Suprapubic skin (tissue), 4 donors: ENCODE measurements at places on chromosomes 12 and 14. TPM values are rescaled to one million over a fixed set of nuclear protein-coding genes. Genes with fewer than 3 reads are reported as not detected.

DNA sequence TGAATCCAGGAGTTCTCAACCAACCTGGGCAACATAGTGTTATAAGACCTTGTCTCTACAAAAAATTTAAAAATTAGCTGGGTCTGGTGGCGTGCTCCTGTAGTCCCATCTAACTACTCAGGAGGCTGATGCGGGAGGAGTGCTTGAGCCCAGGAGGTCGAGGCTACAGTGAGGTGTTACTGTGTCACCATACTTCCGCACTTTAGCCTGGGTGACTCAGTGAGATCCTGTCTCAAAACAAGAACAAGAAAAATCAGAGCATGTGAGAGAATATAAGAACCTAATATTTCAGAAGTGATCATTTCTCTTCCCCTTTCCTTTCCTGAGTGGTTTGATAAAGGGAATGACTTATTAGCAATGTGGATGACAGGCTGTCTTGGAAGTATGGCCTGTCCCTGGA lies 9.5 kb downstream of the TRAF3 start:
- H3K4me1 ChIP-seq, result no peaks in the 10 kb centered on the region
- no peak overlapping the region for H3K4me3 ChIP-seq
- H3K27me3 ChIP-seq, result no peaks in the 10 kb centered on the region
- H3K36me3 ChIP-seq, result no peaks in the 10 kb centered on the region
- no peak for DNase-seq
- no peak overlapping the region for H3K27ac ChIP-seq

DNA sequence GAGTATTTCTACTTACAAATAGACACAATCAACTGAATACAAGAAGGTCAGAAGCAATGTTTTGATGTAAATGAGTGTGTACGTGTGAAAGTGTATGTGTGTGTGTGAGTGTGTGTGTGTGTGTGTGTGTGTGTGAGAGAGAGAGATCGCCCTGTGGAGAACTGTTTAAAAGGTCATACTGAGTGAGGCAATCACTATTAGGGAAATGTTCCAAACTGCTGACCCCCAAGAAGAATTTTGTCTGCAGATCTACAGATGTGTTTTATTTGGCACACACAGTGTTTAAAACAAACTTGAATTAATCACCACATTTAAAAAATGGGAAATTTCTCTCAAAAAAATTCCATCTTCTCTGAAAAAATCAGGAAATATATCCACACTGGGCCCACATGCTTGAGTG lies 1069.1 kb downstream of the SLC6A15 start:
- no peak overlapping the region for H3K27ac ChIP-seq
- H3K36me3 ChIP-seq, result no peaks in the 10 kb centered on the region
- H3K4me1 ChIP-seq, result no peaks in the 10 kb centered on the region
- no peaks in the 10 kb centered on the region for H3K27me3 ChIP-seq

GRCh38 chr14:97046967-97047366 lies 249.8 kb downstream of the VRK1 start:
- H3K4me3 ChIP-seq, result no peak overlapping the region
- H3K36me3 ChIP-seq, result no peaks in the 10 kb centered on the region
- DNase-seq, result no peak
- no peak overlapping the region for H3K27ac ChIP-seq
- H3K27me3 ChIP-seq, result peaks cover 5% of the 10 kb centered on the region

- no peaks in the 10 kb centered on the region for H3K36me3 ChIP-seq
- no peaks in the 10 kb centered on the region for H3K4me1 ChIP-seq
- no peak overlapping the region for H3K4me3 ChIP-seq
- H3K27ac ChIP-seq, result no peak overlapping the region
- no peaks in the 10 kb centered on the region for H3K27me3 ChIP-seq
Measured at GRCh38 chr12:45502481-45503128, 226.9 kb upstream of the ARID2 start.

DNA sequence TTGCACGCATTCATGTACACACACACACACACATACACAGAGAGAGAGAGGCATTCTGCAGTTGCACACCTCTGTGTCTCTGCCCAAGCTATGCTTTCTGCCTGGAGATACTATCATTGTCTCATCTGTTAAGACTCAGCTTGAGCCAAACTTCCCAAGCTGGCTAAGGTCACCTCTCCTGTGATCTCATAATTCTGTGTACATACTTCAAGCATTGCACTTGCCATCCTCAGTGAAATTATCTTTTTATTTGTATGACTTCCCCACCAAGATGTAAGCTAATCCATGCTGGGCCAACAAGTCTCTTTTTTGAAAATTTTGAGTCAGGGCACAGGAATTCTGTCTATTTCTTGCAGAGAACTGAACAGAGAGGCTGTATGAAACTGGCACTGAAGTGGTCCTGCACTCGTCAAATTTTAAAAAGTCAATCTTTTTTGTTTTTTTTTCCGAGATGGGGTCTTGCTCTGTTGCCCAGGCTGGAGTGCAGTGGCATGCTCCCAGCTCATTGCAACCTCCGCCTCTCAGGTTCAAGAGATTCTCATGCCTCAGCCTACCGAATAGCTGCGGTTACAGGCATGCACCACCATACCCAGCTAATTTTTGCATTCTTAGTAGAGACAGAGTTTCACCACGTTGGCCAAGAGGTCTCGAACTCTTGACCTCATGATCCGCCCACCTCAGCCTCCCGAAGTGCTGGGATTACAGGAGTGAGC lies 44.3 kb downstream of the TMTC1 start:
- H3K4me1 ChIP-seq, result peaks cover 6% of the 10 kb centered on the region
- DNase-seq, result no peak
- no peaks in the 10 kb centered on the region for H3K27me3 ChIP-seq
- H3K27ac ChIP-seq, result no peak overlapping the region
- H3K36me3 ChIP-seq, result no peaks in the 10 kb centered on the region

- no peak overlapping the region for H3K4me3 ChIP-seq
- H3K27me3 ChIP-seq, result peaks cover 40% of the 10 kb centered on the region
- no peaks in the 10 kb centered on the region for H3K4me1 ChIP-seq
- H3K27ac ChIP-seq, result no peak overlapping the region
- no peaks in the 10 kb centered on the region for H3K36me3 ChIP-seq
Measured at GRCh38 chr12:111245701-111246476, 123.0 kb downstream of the PHETA1 start.

DNA sequence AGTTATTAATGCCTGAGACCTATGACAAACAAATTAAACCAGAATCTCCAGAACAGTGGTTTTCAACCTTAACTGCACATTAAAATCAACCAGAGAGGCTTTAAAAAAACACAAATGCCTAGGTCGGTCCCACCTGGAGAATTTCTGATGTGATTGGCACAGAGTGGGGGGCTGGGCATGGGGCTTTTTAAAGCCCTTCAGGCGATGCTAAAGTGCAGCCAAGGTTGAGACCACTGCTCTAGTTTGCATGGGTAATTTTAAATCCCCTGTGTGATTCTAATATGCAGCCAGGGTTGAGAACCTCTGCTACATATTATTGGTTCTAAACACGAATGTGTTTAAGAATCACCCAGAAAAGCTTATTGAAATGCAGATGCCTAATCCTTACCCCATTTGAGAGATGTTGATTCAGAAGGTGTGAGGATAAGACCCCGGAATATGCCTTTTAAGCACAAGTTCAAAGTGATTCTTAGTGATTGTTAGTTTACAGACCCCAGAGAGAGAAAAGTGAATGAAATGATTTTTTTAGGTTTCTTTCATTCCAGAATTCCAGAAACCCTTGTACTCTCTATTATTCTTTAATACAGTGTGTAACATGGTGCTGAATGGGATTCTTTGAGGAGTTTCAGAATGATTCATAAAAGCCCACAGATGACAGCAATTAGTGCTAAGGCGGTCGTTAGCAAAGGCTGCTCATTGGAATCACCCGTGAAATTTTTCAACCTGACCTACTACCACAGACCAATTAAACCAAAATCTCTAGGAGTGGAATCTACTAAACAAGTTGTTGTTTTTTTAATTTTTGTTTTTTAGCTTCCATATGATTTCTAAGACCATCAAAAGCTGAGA lies 44.9 kb downstream of the LIN7A start:
- DNase-seq, result no peak
- no peak overlapping the region for H3K4me3 ChIP-seq
- no peaks in the 10 kb centered on the region for H3K36me3 ChIP-seq
- H3K27ac ChIP-seq, result no peak overlapping the region

- peaks cover 13% of the 10 kb centered on the region for H3K4me1 ChIP-seq
- H3K36me3 ChIP-seq, result no peaks in the 10 kb centered on the region
- no peak for DNase-seq
- no peaks in the 10 kb centered on the region for H3K27me3 ChIP-seq
- no peak overlapping the region for H3K27ac ChIP-seq
- H3K4me3 ChIP-seq, result no peak overlapping the region
Measured at GRCh38 chr12:48300774-48301173, 49.9 kb downstream of the ZNF641 start.

DNA sequence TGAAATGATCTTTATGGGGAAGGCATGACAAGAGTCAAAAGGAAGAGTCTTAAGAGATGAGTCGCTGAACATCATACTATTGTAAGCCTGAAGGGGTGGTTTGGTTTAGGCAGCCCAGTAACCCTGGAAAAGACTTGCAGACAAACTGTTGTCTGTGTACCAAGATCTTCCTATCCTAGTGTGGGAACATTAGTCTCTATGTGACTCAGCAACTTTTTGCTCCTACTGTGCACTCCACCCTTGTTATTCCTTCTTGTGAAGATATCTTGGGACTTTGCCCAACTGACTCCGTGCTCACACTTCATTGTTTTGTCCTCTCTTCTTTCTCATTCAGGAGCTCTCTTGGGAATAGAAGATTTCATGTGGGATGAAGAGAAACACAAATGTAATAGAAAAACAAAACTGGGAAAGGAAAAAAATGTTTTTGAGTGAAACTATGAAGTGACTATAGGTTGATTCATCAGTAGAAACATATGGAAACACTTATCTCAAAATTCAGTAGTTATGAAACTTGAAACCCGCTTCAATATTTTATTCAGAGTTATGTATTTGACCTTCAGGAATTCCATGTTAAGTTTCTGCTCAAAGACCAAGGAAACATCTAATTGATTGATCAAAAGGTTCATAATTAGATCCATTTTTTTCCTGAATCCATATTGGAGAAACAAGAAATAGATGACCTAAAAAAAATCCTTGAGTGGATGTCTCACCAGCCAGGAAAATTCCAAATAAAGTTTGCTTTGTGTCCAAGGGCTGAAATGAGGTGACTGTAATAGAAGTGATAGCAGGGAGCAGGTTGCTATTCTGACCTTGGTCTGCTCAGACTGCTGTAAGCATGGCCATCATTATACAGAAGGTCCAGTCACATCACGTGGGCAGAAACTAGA lies 67.2 kb downstream of the BTG1 start:
- H3K27me3 ChIP-seq, result no peaks in the 10 kb centered on the region
- H3K27ac ChIP-seq, result peak overlapping the region; percentile 53
- no peaks in the 10 kb centered on the region for H3K36me3 ChIP-seq
- H3K4me3 ChIP-seq, result no peak overlapping the region
- DNase-seq, result peak; percentile 69
- peaks cover 46% of the 10 kb centered on the region for H3K4me1 ChIP-seq

DNA sequence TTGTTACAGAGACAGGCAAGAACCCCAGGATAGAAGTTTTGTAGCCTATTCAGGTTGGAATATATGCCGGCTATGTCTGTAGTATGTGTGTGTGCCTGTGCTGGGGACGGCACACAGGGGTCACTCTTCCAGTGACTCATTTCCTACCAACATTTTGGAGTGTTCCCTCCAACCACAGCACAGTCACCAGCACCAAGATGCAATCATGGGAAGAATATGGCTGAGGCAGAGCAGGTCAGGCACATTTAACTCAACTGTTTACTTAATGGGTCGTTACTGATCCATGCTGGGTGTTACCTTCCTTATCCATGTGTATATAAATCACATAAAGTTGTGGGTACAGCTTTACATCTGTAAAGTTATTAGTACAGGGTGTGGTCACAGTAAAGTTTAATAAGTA lies 178.3 kb downstream of the PRKD1 start:
- no peak for DNase-seq
- H3K4me1 ChIP-seq, result no peaks in the 10 kb centered on the region
- H3K36me3 ChIP-seq, result no peaks in the 10 kb centered on the region
- no peak overlapping the region for H3K4me3 ChIP-seq
- H3K27me3 ChIP-seq, result no peaks in the 10 kb centered on the region
- H3K27ac ChIP-seq, result no peak overlapping the region

- H3K27ac ChIP-seq, result no peak overlapping the region
- no peaks in the 10 kb centered on the region for H3K27me3 ChIP-seq
- no peak for DNase-seq
- H3K36me3 ChIP-seq, result no peaks in the 10 kb centered on the region
Measured at GRCh38 chr12:117679776-117680175, 289.0 kb downstream of the KSR2 start.

DNA sequence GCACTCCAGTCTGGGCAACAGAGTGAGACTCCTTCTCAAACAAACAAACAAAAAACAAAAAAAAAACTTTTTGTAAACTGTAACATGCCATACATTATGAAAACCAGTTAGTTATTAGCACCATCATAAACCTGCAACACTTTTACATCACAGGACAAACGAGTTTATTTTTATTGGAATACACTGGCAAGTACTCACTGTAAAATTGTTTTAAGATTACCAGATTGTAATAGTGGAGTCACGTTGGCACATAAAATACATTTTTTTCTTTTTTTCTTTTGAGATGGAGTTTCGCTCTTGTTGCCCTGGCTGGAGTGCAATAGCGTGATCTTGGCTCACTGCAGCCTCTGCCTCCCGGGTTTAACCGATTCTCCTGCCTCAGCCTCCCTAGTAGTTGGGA lies 15.7 kb downstream of the FKBP3 start:
- no peaks in the 10 kb centered on the region for H3K4me1 ChIP-seq
- no peaks in the 10 kb centered on the region for H3K27me3 ChIP-seq
- no peak overlapping the region for H3K27ac ChIP-seq
- DNase-seq, result no peak
- H3K4me3 ChIP-seq, result no peak overlapping the region
- H3K36me3 ChIP-seq, result peaks cover 83% of the 10 kb centered on the region

DNA sequence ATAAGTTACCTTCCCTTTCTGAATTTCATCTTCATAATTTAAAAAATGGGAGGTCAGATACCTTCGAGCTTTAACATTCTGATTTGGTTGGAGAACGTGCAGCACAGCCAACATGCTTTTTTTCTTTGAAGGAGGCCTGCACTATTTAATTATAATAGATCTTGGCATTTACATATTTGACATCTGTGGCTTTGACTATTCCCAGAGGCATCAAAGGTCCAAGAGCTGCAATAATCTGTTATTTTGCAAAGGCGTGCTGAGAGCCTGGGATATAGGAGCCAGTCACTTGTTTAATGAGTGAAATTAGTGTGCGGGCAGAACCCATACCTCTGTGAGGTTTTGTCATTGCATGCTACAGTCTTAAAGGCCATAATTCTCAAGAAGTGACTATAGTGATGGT lies 26.4 kb downstream of the SLC8A3 start:
- no peaks in the 10 kb centered on the region for H3K27me3 ChIP-seq
- H3K4me3 ChIP-seq, result no peak overlapping the region
- no peak for DNase-seq
- no peaks in the 10 kb centered on the region for H3K4me1 ChIP-seq
- H3K36me3 ChIP-seq, result no peaks in the 10 kb centered on the region

- no peaks in the 10 kb centered on the region for H3K27me3 ChIP-seq
- H3K36me3 ChIP-seq, result no peaks in the 10 kb centered on the region
- no peak for DNase-seq
- H3K27ac ChIP-seq, result no peak overlapping the region
- H3K4me3 ChIP-seq, result no peak overlapping the region
Measured at GRCh38 chr12:27937768-27938167, 34.8 kb downstream of the PTHLH start.

PSEN1 gene
- total RNA-seq, result 46.5 TPM

HOTAIR gene
- 13.4 TPM for total RNA-seq

NAA30 gene
- total RNA-seq, result 11.6 TPM

PLEKHD1 gene
- 3.5 TPM for total RNA-seq

FGD6 gene
- total RNA-seq, result 21.2 TPM
